ENCODE measurements at places on chromosomes 5 and 9.

DNA sequence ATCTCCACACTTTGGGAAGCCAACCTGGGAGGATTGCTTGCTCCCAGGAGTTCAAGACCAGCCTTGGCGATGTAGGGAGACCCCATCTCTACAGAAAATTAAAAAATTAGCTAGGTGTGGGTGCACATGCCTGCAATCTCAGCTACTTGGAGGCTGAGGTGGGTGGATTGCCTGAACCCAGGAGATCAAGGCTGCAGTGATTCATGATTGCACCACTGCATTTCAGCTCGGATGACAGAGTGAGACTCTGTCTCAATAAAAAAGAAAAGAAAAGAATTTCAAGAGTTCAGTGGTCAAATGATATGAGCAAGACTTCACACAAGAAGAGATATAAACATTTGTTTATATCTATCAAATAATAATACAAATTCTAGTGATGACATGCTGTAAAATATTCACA is 23.0 kb upstream of the MTAP start:
- no peak for DNase-seq

DNA sequence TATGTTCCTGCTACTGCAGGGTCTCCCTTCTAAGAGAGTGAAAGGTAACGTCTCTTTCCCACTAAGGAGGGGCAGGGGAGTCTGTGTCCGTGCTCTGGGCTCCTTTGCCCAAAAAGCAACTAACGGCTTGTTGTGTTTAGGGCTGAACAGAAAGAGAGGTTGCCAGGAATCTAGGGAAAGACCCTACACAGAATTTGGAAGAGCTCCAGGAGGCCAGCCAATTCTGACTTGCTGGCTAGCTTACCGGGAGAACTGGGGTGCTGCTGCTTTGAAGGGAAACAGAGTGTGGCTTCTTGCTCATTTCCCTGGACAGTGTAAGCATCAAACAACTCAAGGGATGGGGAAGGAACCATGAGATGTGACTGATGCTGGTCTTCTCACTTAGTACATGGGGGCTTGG is 176.1 kb downstream of the GADD45G start:
- no peak for DNase-seq

GRCh38 chr9:118957585-118957984 is 411.6 kb downstream of the BRINP1 start:
- DNase-seq = no peak

GRCh38 chr9:88746029-88746742 is 211.2 kb downstream of the NXNL2 start:
- peak; percentile 92 for DNase-seq

GRCh38 chr5:126998201-126998631 is 32.1 kb downstream of the MARCHF3 start:
- no peak for DNase-seq

- DNase-seq = no peak
Observed at GRCh38 chr5:41406424-41406823, 104.0 kb downstream of the PLCXD3 start.

- DNase-seq = no peak
Observed at GRCh38 chr5:142221091-142221860, 103.5 kb downstream of the SPRY4 start.
